AG08395 (cell line): ENCODE measurements at places on chromosomes 3 and 15.

DNA sequence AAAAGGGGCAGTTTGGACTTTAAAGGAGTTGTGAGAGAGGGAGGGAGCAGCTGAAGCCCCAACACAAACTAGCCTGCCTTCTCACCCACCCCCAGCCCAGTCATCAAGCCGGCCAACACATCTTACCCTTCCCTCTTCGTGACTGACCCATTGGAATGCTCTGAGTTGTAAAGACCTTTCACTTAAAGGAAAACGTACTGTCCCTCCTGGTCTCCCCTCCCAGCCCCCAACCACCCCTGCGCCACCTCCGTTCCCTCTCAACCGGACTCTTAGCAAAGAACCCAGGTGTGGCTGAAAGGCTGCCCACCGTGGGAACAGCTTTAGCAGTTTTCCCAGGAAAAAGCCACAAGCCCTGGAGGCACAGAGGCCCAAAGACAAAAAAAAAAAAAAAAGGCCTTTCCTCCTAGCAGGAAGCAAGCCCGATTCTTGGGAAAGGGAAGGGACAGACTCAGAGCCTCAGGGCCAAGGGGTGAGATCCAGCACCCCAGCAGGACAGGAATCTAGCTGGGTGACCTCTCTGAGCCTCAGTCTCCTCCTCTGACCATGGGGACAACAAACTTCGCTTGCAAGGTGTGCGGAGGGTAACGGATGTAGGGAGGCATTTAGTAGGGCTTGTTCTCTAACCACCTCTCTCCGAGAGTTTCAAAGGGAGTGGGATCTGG, 2.4 kb downstream of the CYP11A1 start:
- no peak for DNase-seq

GRCh38 chr3:112233083-112233482, 60.9 kb downstream of the SLC9C1 start:
- no peak for DNase-seq

GRCh38 chr3:43995547-43996378, 245.9 kb upstream of the TOPAZ1 start:
- no peak for DNase-seq

DNA sequence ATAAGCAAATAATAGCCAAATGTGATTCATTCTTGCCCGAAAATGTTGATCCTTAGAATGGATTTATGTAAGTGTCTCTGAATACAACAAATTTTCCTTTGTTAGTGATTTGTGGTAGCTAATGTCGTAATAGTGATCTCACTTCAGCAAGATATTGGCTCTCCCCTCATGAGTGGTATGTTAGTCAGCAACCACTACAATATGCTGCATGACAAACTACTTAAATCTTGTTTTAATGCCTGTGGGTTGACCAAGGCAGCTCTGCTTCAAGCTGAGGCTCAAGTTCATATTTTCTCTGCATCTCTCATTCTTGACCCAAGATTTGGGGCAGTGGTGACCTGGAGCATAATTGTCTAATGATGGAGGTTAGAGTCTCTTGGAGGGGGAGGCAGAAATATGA, 49.8 kb upstream of the GALNT15 start:
- peak; percentile 86 for DNase-seq

DNA sequence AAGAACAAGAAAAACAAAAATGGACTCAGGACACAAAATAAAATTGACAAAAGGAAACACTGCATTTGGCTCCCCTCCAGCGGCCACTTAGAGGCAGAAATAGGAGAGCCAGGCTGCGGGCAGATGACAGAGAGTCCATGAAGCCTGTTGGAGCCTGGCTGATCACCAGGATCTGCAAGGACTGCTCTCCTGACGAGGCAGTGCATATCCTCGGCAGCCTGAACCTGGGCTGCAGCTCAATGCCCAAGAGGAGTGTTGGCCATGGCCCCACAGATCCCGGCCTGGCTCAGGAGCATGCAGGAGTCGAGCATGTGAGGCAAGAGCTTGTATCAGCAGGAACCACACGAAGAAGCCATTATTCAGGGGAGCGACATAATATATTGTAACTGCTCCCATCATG, 199.8 kb downstream of the STT3B start:
- no peak for DNase-seq
